ENCODE measurements at places on chromosomes 2 and 18. TPM values are rescaled to one million over a fixed set of nuclear protein-coding genes. Genes with fewer than 3 reads are reported as not detected.

DNA sequence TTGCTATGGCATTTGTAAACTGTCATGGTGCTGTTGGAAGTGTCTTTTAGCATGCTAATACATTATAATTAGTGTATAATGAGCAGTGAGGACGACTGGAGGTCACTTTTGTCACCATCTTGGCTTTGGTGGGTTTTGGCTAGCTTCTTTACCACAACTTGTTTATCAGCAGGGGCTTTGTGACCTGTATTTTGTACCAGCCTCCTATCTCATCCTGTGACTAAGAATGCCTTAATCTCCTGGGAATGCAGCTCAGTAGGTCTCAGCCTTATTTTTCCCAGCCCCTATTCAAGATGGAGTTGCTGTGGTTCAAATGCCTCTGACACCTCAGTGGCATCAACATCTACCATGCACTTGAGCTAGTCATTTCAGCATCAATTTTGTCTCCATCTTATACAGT, 29.7 kb downstream of the LYPD6 start:
- no peak for DNase-seq
- H3K4me1 ChIP-seq = no peaks in the 10 kb centered on the region
- no peak overlapping the region for H3K4me3 ChIP-seq
- H3K27ac ChIP-seq = no peak overlapping the region

GRCh38 chr2:66697366-66697765, 262.4 kb downstream of the MEIS1 start:
- DNase-seq = no peak
- H3K4me3 ChIP-seq = no peak overlapping the region
- H3K27me3 ChIP-seq = no peaks in the 10 kb centered on the region

The PLEKHA3 gene
- total RNA-seq = 28.0 TPM

The NYAP2 gene
- total RNA-seq = not detected

The RPIA gene
- total RNA-seq = 86.5 TPM

DNA sequence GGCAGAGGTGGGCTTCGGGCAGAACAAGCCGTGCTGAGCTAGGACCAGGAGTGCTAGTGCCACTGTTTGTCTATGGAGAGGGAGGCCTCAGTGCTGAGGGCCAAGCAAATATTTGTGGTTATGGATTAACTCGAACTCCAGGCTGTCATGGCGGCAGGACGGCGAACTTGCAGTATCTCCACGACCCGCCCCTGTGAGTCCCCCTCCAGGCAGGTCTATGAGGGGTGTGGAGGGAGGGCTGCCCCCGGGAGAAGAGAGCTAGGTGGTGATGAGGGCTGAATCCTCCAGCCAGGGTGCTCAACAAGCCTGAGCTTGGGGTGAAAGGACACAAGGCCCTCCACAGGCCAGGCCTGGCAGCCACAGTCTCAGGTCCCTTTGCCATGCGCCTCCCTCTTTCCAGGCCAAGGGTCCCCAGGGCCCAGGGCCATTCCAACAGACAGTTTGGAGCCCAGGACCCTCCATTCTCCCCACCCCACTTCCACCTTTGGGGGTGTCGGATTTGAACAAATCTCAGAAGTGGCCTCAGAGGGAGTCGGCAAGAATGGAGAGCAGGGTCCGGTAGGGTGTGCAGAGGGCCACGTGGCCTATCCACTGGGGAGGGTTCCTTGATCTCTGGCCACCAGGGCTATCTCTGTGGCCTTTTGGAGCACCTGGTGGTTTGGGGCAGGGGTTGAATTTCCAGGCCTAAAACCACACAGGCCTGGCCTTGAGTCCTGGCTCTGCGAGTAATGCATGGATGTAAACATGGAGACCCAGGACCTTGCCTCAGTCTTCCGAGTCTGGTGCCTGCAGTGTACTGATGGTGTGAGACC, at the start of gene PROC:
Gene PROC, plus strand, starts transcription at position 128 of the 812 bp plus-strand sequence. CDS start 1,516 bp downstream, outside the sequence.
- peaks cover 24% of the 10 kb centered on the region for H3K4me1 ChIP-seq
- H3K36me3 ChIP-seq = no peaks in the 10 kb centered on the region
- H3K4me3 ChIP-seq = peak within 1 kb of the TSS; percentile 45
- peaks cover 43% of the 10 kb centered on the region for H3K27me3 ChIP-seq

Measured in activated CD4-positive, alpha-beta T cell treated with anti-CD3 and anti-CD28 coated beads, Interleukin-2, amount 10 ng/mL, durations not matched to agents 24 days and 14 days (primary cell).